ENCODE measurements at places on chromosomes 5 and 9.

DNA sequence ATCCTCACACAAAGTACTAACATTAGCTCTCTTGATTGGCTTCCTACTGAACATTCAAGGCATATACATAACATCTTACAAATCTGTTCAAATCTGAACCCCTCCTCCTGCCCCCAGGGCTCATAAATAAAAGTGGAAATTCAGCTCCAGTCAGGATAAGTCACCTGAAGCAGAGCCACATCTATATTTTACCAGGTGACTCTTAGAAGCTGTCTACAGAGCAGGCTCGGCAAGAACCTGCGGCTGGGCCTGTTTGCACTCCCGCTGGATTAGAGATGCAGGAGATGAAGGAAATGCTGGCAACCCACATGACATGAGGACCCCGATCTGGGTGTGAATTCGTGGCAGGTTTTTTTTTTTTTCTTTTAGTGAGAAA lies 3.0 kb upstream of the CPLX2 start:
- DNase-seq = no peak

DNA sequence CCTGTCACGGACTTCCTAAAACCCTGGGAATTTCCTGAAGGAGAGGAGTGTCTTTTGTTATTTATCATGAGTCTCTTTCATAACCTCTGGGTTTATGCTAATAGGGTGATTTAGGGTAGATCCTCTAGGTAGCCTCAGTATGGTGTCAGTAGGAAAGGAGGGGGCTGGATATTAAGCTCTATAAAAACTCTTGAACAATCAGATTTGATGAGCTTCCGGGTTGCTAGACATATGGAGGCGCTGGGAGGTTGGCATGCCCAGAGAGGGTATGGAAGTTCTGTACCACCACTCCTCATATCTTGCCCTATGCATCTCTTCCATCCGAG lies 15.6 kb upstream of the PTBP3 start:
- no peak for DNase-seq

- DNase-seq = peak; percentile 70
Measured at GRCh38 chr5:115069087-115069968, 100.4 kb downstream of the TRIM36 start.

GRCh38 chr5:124683917-124684555 lies 62.4 kb downstream of the ZNF608 start:
- no peak for DNase-seq

GRCh38 chr5:6875376-6875775 lies 162.1 kb downstream of the TENT4A start:
- DNase-seq = no peak

DNA sequence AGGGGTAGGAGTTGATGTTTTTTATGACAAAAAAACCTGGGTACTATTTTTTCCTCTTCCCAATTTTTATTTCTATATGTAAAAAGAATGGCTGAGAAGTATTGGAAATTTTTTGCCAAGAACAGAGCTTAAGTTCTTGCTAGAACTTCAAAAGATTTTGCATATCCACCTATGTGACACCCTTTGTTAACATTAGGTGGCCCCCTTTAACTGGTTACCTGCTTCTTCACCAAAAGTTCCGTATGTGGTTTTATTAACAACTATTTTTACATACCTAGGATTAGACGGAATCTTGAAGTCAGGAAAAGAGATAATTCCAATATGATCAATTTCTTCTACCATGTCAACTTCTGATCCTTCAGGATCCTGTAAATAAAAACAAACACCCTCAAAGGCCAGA lies 15.5 kb downstream of the C5 start:
- DNase-seq = no peak

All from iris pigment epithelial cell (primary cell).